ENCODE measurements at places on chromosomes 1 and 21.

DNA sequence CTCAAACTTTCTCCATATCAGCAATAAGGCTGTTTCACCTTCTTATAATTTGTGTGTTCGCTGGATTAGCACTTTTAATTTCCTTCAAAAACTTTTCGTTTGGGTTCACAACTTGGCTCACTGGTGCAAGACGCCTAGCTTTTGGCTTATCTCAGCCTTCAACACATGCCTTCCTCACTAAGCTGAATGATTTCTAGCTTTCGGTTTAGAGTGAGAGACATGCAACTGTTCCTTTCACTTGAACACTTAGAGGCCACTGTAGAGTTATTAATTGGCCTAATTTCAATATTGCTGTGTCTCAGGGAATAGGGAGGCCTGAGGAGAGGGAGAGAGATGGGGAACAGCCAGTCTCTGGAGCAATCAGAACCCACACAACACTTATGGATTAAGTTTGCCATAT lies 41.2 kb upstream of the IFNLR1 start:
- DNase-seq = no peak

DNA sequence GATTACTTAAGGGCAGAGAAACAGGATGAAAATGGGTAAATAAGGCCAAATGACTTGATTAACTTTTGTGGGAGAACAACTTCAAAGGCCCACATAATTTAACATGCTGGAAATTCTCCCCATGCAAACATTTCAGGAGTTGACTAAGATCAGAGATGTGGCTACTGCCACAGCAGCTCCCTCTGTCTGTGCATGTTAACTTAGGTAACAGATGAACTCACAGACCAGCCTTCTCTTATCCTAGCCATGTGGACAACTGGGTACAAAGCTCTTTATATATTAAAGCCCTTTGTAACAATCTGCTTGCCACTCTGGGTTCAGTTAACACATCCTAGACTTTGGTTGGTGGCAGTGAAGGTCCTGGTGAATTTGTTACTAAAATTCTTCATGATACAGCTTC lies 33.2 kb downstream of the BEND5 start:
- no peak for DNase-seq

- no peak for DNase-seq
Observed at GRCh38 chr1:2542246-2542915, 12.3 kb upstream of the HES5 start.

DNA sequence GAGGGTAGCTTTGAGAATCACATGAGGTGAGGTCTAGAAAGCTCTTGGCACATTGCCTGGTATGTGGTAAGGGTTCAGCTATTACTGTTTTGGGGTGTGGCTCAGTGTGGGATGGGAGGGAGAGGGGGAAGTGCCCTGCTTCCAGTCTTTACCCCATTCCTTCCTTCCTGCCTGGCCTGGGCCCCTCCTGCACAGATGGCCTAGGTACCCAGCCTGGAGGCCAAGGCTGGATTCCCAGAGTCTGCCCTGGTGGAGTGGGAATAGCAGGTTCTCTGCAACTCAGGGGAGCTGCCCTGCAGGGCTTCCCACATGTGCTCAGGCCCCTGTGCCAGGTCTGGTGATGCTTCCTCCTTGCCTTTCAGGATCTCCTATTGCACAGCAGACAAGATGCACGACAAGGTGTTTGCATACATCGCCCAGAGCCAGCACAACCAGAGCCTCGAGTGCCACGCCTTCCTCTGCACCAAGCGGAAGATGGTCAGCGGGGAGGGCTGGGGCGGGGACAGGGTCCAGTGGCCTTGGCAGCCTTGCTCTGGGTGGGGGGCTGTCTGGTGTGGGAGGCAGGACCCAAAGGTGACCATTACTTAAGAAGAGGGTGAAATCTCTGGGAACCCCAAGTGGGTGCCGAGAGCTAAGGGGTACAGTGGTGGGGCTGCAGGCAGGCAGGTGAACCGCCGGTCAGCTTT lies 13.5 kb downstream of the LDLRAP1 start:
- no peak for DNase-seq

DNA sequence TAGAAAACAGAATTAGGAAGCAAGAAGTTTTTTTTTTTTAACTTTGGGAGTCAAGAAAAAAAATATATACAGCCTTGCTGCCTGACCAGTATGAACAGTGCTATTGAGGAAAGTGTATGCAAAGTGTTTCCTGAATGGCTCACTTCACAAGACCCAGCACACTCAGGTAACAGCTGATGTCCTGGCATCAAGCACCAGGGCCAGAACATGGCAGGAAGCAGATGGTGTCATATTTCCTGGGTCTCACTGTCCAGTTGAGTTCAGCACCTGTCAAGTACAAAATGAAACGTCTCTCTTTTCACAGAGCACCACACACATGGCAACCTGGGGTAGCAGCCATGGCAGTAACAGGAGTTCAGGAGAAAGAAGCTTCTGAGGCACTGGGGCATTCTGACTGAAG lies 372.3 kb downstream of the TTLL7 start:
- no peak for DNase-seq

- no peak for DNase-seq
Observed at GRCh38 chr1:89576013-89576412, 51.4 kb downstream of the LRRC8B start.

DNA sequence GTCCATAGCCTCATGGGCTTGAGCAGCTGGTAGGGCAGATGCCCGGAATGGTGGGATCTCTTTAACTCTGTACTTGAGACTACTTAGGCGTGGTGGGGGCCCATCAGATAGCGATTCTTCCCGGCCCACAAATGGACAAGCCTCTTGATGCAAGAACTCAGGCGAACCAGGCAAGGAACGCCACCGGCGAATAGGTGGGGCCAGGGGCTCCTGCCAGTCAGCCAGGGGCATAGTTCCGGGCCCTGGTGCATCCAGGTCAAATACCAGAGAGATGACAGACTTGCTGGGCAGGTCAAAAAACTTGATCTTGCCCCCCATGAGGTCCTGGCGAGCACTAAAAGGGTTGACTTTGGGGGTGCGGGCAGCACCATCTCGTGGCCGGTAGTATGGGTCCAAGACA lies 4.8 kb upstream of the MUTYH start:
- no peak for DNase-seq

DNA sequence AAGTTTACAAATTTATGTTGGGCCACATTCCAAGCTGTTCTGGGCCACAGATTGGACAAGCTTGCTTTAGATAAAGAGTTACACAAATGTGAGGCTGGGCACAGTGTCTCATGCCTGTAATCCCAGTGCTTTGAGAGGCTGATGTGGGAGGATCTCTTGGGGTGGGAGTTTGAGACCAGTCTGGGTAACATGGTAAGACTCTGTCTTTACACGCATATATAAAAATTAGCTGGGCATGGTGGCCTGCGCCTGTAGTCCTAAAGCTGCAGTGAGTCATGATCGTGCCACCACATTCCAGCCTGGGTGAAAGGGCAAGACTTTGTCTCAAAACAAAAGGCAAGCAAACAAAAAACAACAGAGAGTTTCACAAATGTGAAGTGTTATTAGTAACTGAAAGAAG lies 5.9 kb upstream of the VCAM1 start:
- DNase-seq = no peak

DNA sequence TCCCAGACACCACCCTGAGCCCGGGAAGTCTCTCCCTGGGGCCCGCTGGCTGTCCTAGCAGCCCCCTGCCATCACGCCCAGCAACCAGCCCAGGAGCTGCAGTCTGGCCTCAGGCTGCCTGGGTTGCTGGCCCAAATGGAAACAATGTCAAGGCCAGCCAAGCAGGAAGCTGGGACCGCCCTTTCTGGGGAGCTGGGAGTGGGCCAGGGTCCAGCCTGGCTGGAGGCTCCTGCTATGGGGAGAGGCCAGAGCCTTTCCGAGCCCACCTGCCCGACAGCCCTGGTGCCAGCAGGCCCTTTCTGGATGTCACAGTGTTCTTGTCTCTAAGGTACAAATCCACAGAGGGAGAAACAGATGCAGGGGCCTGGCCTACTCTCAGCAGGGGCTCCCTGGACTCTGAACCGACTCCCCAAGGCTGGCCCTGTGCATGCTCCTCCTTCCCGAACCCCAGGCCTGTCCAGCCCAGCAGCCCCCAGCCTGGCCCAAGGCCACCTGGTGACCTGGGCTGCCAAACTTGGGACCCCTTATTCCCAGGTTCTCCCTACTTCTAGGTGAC lies 1.2 kb upstream of the MMEL1 start:
- DNase-seq = no peak

GRCh38 chr1:66758241-66758755 lies 6.0 kb downstream of the DYNLT5 start:
- no peak for DNase-seq

GRCh38 chr1:42171679-42172266 lies 7.2 kb upstream of the GUCA2A start:
- no peak for DNase-seq

DNA sequence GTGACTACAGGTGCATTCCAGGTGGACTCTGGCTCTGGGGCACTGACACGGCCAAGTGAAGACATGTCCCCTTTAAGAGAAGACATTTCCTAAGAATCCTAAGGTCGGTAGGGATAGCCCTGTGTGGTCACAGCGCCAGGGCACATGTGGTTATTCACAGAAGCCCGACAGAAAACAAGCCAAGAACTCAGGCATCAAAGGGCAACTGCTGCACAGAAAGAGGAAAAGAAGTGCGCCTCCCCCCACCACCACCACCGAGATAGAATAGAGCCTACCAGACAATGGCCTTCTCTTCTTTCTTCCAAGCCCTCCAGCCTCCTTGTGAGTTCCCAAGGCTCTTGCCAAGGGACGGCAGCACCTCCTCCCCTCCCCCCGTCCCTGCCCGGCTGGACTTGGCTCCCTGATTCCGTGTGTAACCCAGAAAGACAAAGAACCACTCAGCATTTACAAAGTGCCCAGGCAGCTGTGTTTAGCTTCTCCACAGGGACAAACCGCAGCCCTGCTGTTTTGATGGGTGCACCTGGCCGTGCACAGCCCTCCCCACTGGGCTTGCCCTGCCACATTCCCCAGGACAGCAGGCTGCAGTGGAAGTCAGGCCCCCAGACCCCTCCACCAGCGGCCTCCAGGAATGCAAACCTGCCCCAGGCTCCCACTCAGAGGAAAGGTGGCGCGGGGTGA lies 30.2 kb downstream of the TMPRSS2 start:
- DNase-seq = no peak

DNA sequence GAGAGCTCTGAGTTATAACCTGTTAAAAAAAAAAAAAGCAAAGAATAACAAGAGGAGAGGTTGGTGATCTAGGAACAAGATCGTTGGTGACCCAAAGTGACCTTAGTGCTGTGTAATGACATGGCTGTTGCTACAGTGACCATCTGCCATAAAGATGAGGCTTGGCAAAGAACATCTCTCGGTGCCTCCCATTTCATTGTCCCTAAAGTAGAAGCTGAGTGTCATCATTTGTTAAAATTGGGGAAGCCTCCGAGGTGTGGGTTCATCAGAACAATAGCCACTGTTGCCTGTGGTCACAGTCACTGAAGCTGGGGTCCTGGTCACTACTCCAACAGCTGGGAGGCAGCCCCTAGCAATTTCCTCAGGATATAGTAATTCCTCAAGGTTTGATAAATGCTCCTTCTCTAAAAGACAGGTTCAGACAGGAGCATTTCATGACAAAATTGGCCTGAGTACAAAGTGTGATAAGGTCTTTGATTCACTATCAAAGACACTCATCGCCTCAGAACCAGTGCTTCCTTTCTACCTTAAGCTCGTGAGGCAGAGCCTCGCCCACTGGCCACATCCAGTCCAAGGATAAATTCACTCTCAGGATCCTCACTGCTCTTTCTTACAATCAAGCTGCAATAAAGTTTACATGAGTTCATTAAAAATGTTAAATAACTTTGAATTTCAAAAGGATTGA lies 81.9 kb upstream of the RGS2 start:
- DNase-seq = no peak

GRCh38 chr1:246139745-246140182 lies 367.3 kb downstream of the SMYD3 start:
- no peak for DNase-seq

GRCh38 chr1:188668083-188668482 lies 1809.6 kb downstream of the BRINP3 start:
- no peak for DNase-seq

DNA sequence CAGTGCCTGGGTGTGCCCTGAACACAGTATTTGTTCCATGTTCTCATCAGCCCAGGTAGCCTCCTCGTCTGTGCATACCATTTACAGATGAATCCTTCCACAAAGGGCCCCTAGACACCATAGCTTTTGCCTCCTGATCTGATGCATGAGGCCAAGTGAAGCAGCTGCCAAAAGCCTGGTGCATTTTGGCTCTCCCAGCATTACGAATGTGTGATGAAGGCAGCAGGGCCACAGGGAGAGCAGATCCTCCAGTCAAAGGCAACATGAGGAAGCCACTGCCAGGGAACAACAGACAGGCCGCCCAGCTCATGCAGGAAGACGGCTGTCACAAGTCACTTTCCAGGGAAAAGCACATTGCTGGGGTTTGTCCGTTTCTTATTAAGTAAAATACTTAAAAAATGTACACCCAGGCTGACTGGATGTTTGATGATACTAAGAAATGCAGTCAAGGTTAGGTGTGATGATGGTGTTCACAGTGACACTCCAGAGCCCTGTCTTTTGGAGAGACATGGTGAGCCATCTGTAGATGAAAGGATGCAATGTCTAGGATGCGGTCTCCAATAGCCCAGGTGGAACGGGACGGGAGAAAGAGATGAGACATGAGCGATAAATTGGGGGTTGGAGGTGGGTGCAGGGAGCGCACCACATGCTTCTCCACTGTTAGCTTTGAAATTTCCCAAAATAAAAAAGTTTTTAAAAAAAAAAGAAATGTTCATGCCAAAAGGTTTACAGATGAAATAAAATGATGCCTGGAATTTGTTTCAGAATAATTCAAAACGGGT lies 48.7 kb downstream of the NPHP4 start:
- DNase-seq = no peak

GRCh38 chr1:112114540-112114939 lies 125.1 kb upstream of the KCND3 start:
- DNase-seq = no peak

DNA sequence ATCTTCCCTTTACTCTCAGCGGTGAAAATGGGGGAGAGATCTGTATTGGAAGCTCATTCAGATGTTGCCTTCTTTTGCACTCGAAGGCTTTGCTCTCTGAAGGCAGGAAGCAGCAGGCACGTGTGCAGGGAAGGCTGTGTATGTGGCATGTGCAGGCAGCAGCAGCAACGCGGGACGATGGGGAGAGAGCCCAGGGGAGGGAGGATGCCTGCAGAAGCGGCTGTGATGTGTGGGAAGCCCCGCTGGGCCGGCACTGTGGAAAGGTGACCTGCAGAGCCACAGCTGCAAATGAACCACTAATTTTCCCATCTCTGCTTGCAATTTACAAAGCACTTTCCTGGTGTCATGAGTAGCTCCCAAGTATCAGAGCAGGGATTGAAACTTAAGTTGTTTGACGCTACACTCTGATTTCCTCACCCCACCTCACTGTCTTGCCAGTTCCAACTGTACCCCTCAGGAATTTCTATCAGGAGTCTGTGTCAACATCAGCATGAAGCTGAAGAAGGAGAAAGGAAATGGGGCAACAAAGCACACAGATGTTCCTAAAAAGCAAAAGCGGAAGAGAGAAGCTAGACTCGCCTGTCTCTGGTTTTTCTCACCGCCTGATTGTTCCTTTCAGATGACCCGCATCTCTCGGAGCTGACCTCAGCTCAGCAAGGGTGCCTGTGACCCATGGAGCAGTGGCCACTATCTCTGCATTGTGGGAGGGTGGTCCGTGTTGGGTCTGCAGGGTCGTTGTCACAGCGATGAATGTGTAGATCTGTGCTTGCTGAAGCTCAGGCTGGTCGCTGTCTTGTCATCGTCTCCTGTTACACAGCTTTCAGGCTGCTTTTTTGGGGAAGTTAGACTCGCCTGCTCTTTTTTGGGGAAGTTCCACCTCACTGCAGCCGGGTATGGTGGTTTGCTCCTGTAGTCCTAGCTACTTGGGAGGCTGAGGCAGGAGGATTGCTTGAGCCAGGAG lies 156.1 kb downstream of the KIF26B start:
- DNase-seq = no peak
